Fibroblast of lung (primary cell): ENCODE measurements at places on chromosomes 11 and 22. TPM values are rescaled to one million over a fixed set of nuclear protein-coding genes. Genes with fewer than 3 reads are reported as not detected.

MRPL17 gene
- polyA plus RNA-seq: 44.4 and 73.0 TPM in 2 replicates

MMP12 gene
- 0.15 and 0.27 TPM in 2 replicates for polyA plus RNA-seq

C11orf97 gene
- not detected in 2 replicates for polyA plus RNA-seq

- no peaks in the 10 kb centered on the region for H3K36me3 ChIP-seq
- no peak overlapping the region for H3K4me3 ChIP-seq
These were observed 627 bp downstream of the ASCL2 start for GRCh38 chr11:2269601-2270321.

ROBO4 gene
- polyA plus RNA-seq: 0.45 and 0.63 TPM in 2 replicates

DNA sequence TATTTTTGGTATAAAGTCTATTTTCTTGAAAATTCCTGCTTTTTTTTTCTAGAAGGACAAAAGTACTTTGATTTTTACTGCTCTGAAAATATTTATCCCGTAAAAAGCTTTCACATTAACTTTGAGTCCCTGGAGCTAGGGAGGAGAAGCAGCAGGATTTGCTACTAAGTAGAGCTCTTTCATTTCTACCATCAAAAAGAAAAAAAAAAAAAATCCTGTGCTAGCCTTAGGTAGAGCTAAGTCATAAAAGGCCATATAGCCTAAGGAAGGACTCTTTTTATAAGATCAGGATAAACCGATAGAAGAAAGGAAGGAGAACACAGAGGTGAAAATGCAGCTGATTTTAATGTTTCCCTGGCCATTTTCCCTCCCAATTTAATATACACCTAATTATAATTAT lies 48.0 kb downstream of the CSTPP1 start:
- no peak overlapping the region for H3K4me3 ChIP-seq
- H3K27ac ChIP-seq: no peak overlapping the region
- no peak for DNase-seq
- no peaks in the 10 kb centered on the region for H3K27me3 ChIP-seq

- no peak overlapping the region for H3K27ac ChIP-seq
- peak; percentile 84 for DNase-seq
These were observed 1780.5 kb downstream of the LRRC4C start for GRCh38 chr11:39678996-39679395.

OR6T1 gene
- polyA plus RNA-seq: not detected in 2 replicates

GRCh38 chr11:67418476-67419281 lies 3.2 kb downstream of the CARNS1 start:
- DNase-seq: no peak
- H3K4me3 ChIP-seq: no peak overlapping the region

RFPL2 gene
- polyA plus RNA-seq: not detected in 2 replicates

DNA sequence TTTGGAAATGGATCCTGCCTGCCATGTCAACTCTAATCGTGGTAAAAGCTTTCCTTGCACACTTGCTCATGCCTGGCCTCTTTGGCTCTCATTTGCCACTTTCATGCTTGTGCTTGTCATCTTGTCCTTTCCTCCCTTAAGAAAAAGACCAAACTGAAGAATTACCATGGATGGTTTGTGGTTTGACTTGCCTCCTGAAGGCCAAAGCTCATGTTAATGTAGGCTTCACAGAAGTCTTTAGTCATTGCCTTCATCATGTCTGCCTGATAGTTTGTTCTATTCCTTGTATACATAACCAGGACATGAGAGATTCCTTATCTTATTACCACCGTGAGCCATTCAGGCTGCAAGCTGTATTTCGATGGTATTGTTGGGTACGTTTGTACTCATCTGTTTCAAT lies 17.3 kb downstream of the TEAD1 start:
- no peaks in the 10 kb centered on the region for H3K27me3 ChIP-seq
- peaks cover 65% of the 10 kb centered on the region for H3K4me1 ChIP-seq
- H3K27ac ChIP-seq: peak overlapping the region; percentile 96

DNA sequence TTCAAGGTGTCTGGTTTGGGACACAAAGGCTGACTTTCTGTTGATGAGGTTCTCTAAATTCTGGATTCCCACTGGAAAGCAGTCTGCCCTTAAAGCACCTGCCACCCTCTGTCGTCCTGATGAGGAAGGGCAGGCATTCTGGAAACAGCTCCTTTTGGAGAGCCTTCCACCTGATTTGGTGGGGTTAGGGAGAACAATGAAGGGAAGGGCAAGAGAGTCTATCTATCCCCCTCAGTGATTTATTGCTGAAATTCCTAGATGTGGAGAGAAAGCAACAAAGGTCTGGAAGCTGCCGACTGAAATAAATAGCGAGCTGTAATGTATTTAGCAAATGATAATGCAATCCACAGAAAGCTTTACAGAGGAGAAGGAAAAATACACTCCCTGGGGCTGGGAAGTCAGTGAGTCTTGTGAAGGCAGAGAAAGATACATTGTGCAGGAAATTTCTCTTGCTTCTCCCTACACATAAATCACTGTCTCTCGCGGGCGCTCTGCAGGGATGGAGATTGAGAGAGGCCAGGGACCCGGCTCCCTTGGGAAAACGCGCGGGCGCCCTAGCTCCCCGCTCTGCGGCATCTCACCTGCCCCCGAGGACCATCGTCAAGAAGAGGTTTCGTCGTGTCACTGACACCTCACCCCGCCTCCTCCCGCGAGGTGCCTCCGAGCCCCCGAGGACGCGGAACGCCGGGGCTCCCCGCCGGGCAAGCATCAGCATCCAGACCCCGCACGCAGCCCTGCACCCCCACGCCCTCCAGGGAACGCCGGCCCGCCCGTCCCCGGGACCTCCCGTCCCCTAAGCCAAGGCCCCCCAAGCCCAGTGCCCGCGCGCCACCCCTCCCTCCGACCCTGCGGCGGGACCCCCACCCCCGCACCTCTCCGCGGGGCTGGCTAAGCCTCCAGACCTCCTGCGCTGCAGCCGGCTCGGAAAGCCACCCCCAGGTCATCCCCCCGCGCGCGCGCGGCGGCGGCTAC lies 673 bp downstream of the CDON start:
- no peak overlapping the region for H3K27ac ChIP-seq
- DNase-seq: peak; percentile 32
- H3K27me3 ChIP-seq: peaks cover 17% of the 10 kb centered on the region
